T-helper 9 cell (primary cell): ENCODE measurements at places on chromosomes 4 and X.

GRCh38 chr4:87961993-87962392 lies 13.5 kb upstream of the SPP1 start:
- DNase-seq = no peak

- DNase-seq = no peak
Observed at GRCh38 chrX:148984238-148984637, 483.8 kb downstream of the AFF2 start.

DNA sequence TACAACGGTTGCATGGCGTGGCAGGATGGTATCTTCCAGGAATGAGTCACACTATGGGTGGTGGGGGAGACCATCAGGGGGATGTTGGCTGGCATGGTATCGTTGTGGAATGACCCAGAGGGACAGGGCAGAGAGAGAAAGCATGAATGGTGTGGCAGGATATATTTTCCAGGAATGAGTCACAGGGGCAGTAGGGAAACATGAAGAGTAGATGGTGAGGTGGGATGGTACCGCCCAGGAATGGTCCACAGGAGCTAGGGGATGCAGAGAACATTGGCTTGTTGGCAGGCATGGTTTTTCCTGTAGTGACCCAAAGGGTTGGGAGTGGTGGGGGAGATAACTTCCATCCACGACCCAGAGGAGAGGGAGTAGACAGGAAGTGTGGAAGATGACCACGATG lies 62.4 kb downstream of the MAOA start:
- DNase-seq = no peak

GRCh38 chr4:132396636-132397035 lies 752.5 kb upstream of the PCDH10 start:
- no peak for DNase-seq

GRCh38 chr4:167111622-167112021 lies 122.7 kb downstream of the SPOCK3 start:
- no peak for DNase-seq

- no peak for DNase-seq
Observed at GRCh38 chr4:15515106-15515505, 45.4 kb downstream of the CC2D2A start.

- no peak for DNase-seq
Observed at GRCh38 chr4:185909972-185910371, 98.0 kb upstream of the SORBS2 start.

DNA sequence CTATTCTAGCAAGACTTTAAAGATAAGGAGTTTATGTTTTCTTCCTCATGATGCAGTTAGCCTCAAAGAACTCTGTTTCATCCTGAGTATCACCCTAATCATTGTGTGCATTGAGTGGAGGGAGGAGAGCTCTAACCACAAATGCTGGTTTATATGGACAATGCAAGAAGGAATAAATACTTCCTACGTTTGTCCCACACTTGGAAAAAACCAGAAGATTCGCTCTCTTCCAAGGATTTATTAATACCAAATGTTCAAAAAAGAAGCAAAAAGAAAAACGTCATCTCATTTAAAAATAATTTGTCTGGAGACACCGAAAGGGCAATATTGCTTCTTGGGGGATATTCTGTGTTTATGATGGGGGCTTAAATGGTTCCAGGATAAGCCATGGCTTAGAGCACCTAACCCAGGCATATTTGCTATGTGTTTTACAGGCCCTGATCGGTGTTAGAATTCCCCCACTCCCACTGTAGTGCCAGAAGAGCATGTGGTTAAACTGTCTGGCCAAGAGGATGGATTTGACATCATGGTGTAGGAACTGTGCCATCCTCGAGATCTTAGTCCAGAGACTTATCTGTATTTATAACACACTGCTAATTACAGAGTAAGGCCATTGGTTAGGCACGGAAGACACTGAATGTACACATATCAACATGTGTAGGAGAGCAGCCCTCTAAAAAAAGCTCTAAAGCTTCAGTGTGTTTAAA lies 227.2 kb downstream of the ANK2 start:
- no peak for DNase-seq

- no peak for DNase-seq
Observed at GRCh38 chr4:164154416-164154815, 599.5 kb upstream of the SMIM31 start.

DNA sequence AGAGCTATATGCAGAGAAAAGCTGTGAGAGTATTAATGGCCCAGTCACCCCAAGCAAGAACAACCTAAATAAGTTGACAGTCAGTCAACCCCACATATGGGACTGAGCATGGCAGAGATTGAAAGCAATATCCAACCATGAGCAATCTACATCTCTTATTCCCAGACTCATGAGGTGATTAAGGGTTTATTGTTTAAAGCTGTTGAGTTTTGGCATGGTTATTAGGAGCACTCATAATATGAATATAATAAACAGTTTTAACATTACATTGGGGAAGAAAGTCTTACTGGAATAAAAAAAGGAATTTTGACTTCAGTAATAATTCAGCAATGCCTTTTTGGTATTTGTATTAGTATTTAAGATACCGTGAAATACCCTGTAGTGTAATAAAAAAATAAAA lies 1627.4 kb downstream of the STIM2 start:
- no peak for DNase-seq

GRCh38 chr4:98352396-98352795 lies 91.2 kb downstream of the RAP1GDS1 start:
- DNase-seq = no peak

GRCh38 chr4:80215449-80216052 lies 18.2 kb downstream of the PRDM8 start:
- no peak for DNase-seq

- no peak for DNase-seq
Observed at GRCh38 chr4:37597034-37597433, 89.1 kb downstream of the RELL1 start.

DNA sequence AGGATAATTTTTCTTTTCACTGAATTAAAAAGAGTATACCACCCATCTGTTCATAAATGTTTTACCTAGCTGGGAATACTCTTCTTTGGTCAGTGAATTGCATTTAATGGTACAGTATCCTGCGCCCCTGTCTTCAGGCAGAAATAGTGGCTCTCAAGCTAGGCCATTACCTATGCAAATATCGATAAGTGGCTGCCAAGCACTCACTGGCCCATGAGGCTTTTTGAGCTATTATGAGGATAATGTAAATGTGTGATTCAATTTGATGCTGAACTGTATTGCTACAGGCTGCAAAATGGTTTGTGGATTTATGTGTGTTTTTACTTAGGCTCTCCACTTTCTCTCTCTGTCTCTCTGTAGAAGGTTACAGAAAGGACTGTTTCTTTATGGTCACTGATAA lies 30.1 kb upstream of the MTMR1 start:
- DNase-seq = no peak
